ENCODE measurements at places on chromosomes 3 and 15.

GRCh38 chr3:64398476-64398875, 173.2 kb upstream of the PRICKLE2 start:
- DNase-seq: no peak

GRCh38 chr3:168467115-168467714, 371.5 kb upstream of the GOLIM4 start:
- no peak for DNase-seq

GRCh38 chr3:95343767-95344166, 1280.9 kb downstream of the NSUN3 start:
- DNase-seq: no peak

DNA sequence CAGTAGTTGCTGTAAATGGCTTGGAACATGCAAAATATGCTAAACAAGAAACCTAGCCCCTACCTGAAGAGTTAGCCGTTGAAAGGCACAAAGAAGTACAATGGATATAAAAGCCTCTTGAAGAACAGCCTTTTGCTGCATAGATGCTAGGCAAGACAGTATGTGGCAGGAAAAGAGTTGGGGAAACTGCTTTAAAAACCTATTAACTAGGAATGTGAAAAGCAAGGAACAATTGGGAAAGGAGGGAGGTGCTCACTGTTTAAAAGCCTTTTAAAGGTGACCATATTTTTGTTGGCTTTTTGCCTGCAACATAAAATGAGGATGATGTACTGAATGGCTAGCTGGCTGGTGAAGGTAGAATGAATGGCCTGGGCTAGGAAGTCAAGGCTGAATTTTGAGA, 24.5 kb upstream of the SOX2 start:
- no peak for DNase-seq

DNA sequence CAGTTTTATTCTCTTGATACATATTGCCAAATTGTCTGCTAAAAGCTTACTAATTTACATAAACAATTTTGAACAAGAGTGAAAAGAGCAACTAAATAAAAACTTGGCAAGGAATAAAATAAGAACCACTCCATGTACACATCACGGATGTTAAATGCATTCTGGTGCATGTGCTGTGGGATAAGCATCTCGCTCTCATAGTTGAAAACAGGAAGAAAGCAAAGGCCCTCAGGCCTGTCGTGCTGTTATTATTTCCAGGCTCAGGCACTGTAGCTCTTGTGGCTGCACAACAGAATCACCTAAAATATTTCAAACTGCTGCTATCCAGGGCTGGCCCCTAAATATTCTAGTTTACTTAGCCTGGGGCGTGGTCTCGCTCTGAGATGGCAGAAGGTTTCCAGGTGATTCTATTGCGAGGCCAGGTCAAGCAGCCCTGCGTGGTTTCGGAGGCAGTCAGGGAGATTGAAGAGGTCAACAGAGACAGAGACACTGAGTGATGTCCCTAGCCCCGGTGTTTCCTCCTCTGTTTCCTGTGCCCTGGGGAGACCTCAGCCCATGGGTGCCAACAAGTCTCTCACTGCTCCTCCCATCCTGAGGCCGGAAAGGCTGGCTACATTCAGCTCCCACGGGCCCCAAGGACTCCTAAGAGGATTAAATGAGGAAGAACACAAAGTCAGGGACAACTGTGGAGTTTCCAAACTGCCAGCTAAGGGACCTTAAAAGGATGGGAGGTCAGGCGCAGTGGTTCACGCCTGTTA, 18.2 kb upstream of the PDIA5 start:
- DNase-seq: no peak

DNA sequence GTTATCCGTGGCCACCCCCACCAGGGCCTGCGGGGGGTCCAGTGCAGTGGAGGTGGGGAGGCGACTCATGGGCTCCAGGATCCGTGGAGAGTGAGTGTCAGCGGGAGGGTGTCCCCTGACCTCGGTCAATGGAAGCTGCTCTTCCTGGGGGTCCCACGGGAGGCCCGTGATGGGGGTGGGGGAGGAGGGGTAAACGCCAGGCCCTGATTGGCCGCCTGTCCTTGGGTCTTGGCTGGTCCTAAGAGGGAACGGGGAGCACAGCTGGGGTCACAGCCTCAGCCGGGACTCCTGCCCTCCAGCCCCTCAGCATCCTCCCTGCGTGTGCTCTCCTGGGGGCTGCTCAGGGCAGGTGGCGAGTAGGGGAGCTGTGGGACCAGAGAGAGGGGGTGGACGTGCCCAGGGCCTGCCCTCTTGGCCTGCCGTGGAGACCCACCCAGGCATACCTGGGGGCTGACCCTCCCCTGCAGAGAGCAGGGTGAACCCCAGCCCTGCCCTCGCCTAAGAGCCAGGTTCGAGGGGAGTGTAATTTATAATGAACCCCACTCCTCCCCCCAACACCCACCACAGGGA, 184.6 kb downstream of the GOLGA6L6 start:
- DNase-seq: no peak

GRCh38 chr3:11260460-11260859, 11.7 kb upstream of the ATG7 start:
- DNase-seq: no peak

GRCh38 chr3:157532529-157533297, 29.5 kb upstream of the VEPH1 start:
- no peak for DNase-seq

DNA sequence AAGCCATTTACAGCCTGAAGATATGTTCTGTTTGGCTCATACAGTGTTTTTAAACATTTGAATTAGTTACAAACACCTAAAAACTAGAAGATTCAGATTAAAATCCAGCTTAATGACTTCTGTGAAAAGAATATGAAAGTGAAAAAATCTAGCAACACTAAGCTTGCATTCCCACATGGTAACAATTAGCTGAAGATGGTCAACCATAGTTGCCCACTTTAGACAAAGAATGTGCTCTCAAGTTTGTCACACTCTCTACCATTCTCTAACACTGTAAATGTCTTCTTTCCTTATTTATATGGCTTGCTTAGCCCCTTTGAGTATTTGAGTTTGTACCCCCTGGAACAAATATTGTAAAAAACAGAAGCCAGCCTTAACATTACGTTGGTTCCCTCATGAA, 32.7 kb downstream of the HDGFL3 start:
- no peak for DNase-seq

DNA sequence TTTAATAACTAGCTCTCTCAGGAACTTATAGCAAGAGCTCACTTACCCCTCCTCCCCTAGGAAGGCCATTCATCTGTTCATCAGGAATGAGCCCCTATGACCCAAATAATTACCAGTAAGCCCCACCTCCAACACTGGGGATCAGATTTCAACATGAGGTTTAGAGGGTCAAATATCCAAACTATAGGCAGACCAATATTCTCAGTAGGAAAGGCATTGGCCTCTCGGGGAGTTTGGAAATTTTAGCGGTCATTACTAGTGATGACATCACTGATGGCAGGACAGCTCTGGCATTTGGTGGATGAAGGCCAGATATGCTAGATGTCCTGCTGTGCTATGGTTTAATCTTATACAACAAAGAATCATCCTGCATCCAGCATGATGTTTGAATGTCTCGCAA, 15.2 kb upstream of the CD47 start:
- no peak for DNase-seq

- DNase-seq: no peak
These were observed 37.4 kb downstream of the FILIP1L start for GRCh38 chr3:100076731-100077529.

- DNase-seq: no peak
These were observed 321.5 kb upstream of the ICE2 start for GRCh38 chr15:60800299-60801072.

DNA sequence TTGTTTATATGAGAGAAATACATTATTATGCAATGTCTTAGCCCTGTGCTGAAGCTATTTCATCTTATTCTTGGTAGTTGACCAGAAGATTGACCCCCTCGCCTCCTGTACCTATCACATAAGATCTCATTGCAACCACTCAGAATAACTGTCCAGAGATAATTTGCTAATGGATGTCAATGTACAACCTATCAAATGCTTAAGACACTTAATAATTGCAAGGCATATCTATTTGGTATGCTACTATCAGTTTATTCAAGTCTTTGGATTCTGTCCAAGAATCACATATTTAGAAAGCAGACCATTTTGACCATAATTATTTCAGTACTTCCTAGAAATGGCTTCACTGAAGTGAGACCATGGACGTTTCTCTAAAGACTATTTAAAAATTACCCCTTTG, 241.6 kb downstream of the GAP43 start:
- no peak for DNase-seq

DNA sequence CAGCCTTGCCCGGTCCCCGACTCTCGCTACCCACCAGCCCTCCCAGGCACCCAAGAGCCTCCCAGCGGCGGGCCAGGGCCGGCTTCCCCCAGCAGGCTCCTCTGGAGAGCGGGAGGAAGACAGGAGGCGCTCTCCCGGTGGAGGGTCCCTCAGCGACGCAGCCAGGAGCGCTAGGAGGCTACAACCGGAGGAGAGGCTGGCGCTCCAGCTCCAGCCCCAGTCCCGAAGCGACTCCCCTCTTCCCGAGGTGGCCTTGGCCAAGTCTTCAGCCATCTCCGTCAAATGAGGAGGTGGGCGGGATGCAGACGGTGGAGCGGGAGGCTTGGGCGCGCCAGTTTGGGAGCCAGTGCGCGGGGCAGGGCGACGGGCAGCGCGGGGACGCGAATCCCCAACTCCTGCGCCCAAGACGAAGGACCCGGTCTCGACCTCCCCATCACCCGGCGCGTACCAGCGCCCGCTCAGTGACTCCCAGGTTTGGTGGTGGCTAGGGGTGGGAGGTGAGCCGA, 722 bp downstream of the CHRNA3 start:
- no peak for DNase-seq

- DNase-seq: no peak
These were observed 4.8 kb upstream of the BCL6 start for GRCh38 chr3:187750006-187750512.

- DNase-seq: no peak
These were observed 309.5 kb downstream of the GAP43 start for GRCh38 chr3:115932807-115933206.

GRCh38 chr3:54053211-54053610, 69.1 kb upstream of the CACNA2D3 start:
- DNase-seq: no peak

- DNase-seq: no peak
These were observed 97.8 kb upstream of the AADACL2 start for GRCh38 chr3:151635905-151636304.

DNA sequence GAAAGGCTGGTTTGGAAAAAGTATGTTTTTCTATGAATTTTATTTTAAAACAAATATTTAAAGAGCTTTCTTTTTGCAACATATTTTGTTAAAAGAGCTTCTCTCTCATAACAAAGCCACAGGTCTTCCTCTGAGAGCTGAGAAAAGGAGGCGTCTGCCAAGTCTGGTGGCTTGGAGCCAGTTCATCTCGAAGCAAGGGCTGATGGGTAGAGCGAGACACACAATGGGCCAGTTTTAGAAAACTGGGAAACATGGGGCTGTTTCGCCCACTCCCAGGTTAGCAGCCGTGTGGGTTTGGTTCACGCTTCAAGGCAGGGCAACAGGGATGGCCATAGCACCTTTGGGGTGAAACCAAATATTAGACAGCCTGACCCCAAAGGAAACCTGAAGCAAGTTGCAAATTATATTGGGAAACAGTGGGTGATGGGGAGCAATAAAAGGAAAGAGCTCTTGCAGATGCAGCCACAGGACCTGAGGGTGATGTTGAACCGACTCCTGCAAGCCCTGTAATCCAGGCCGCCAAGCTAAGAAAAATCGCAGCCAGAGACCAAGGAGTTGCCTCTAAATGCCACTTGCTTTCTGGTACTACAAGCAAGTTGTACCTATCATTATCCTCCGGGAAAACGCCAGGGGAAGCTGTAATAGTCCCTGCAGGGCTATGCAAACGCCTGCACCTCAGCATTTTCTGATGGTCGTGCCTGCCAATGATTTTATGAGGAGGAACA, 88.4 kb upstream of the GALNT15 start:
- no peak for DNase-seq

DNA sequence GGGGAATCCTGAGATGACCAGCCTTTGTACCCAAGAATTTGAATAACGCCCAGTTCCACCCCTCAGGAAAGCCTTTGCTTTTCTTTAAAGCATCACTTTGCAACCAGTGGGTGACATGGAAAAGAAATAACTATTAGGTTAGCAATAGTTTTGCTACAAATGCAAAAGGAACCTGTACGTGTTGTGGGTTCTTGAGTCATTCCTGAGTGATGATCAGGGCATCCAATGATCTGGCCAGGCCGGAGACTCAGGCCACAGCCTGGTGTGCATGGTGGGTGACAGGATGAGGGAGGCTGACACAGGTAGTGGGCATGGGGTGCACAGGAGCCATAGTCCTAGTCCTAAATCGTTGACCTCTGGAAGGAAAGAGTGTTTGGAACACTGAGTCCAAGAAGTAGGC, 321.4 kb upstream of the IL12A start:
- DNase-seq: no peak

- DNase-seq: no peak
These were observed 101.0 kb downstream of the ATG7 start for GRCh38 chr3:11373235-11373634.

GRCh38 chr15:91461377-91461776, 361.3 kb downstream of the SV2B start:
- DNase-seq: no peak

- DNase-seq: no peak
These were observed 51.5 kb upstream of the UBP1 start for GRCh38 chr3:33491721-33492120.

- no peak for DNase-seq
These were observed 182.0 kb downstream of the STT3B start for GRCh38 chr3:31714495-31715280.

DNA sequence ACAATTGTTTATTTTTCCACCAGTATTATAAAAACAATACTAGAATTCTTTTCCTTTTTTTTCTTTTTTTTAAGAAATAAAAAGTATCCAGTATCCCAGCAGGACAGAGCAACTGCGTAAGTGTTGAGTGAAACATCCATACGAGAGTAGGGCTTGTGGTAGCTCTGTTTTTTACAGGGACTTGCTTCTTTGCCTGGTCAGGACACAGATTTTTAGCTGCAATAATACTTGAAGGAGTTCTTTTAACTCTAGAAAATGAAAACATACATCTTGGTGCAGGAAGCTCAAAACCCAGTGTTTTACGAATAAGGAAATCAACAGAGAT, 297.7 kb upstream of the NR2E3 start:
- no peak for DNase-seq

- no peak for DNase-seq
These were observed 118.7 kb downstream of the RPL22L1 start for GRCh38 chr3:170751083-170751898.

- DNase-seq: no peak
These were observed 499.6 kb upstream of the KCNMB2 start for GRCh38 chr3:178036451-178037144.

- no peak for DNase-seq
These were observed 12.0 kb downstream of the SLC6A1 start for GRCh38 chr3:11004563-11004962.

Measured in stimulated activated CD4-positive, alpha-beta T cell treated with anti-CD3 and anti-CD28 coated beads, Interleukin-1b, Interleukin-23, amount 100 ng/mL, for 24 hours (primary cell).